ENCODE measurements at places on chromosomes 5 and 9.

DNA sequence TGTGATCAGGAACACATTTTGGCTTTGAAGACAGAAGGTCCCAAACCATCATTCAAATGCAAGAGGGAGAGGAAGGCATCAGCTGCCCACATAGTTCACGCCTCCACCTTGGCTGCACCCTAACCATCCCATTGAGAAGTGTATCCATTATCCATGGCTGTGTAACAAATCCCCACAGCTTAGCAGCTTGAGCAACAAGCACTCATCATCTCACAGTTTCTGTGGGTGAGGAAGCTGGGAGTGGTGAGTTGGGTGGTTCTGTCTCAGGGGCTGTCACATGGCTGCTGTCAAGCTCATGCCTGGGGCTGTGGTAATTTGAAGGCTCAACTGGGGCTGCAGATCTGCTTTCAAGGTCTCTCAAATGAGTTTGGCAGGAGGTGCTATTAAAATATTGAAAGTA lies 23.0 kb upstream of the CEP72 start:
- DNase-seq: no peak

DNA sequence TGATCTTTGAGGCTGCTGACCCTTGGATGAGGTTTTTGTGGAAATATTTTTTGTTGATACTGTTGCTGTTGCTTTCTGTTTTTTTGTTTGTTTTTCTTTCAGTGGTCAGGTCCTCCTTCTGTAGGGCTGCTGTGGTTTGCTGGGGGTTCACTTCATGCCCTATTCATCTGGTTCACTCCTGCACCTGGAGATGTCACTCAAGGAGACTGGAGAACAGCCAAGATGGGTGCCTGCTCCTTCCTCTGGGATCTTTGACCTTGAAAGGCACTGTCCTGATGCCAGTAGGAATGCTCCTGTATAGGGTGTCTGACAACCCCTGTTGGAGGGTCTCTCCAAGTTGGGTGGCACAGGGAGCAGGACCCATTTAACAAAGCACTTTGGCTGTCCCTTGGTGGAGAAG lies 67.0 kb upstream of the ACTBL2 start:
- DNase-seq: no peak

DNA sequence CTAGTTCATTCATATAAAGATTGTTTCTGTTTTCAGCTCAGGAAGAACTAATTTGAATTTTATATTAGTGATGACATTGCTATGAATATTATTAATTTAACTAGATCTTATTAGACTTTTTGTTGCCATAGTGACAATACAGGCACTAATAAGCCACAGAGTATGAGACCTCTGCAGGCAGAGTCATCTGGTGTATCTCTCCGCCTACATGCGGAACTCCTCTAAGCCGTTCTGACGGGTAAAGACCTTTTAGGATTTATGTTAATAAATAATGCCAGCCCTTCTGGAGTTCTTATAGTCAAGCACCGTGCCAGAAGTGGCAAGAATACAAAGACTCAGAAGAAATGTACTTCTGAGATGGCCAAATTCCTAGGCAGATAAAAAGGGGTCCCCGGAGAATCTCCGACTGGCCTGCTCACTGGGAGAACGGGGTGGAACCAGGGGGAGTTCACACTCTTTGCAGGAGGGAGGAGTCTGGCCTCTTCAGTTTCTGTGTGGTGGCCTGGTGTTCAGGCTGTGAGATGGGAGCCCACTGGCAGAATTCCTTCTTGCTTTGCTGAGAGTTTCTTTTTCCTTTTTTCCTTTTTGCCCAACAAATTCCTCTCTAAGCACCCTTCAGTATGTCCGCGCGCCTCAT lies 85.1 kb upstream of the IL12B start:
- no peak for DNase-seq

- DNase-seq: no peak
Observed at GRCh38 chr9:26695298-26695622, 197.3 kb downstream of the CAAP1 start.

GRCh38 chr9:133742849-133743444 lies 4.8 kb upstream of the SARDH start:
- DNase-seq: peak; percentile 81

GRCh38 chr9:121122246-121123032 lies 47.7 kb downstream of the CNTRL start:
- DNase-seq: no peak

- DNase-seq: no peak
Observed at GRCh38 chr5:164060786-164061355, 555.5 kb downstream of the MAT2B start.

DNA sequence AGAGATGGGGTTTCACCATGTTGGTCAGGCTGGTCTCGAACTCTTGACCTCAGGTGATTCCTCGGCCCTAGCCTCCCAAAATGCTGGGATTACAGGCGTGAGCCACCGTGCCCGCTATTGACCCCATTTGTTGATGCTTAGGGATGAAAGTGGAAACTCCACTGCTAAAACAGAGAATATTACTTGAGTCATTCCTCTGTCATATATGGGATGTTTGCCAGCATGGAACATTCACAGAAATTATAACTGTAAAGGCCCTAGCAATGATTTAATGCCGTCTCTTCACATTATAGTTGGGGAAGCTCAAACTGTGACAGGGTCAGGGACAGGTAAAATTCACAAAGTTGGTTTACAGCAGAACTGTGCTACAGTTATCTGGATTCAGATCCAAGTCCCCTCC lies 94.5 kb downstream of the TMC1 start:
- no peak for DNase-seq

GRCh38 chr9:134461426-134461982 lies 135.2 kb downstream of the RXRA start:
- no peak for DNase-seq

- DNase-seq: peak; percentile 23
Observed at GRCh38 chr9:70340572-70340971, 73.9 kb downstream of the KLF9 start.

DNA sequence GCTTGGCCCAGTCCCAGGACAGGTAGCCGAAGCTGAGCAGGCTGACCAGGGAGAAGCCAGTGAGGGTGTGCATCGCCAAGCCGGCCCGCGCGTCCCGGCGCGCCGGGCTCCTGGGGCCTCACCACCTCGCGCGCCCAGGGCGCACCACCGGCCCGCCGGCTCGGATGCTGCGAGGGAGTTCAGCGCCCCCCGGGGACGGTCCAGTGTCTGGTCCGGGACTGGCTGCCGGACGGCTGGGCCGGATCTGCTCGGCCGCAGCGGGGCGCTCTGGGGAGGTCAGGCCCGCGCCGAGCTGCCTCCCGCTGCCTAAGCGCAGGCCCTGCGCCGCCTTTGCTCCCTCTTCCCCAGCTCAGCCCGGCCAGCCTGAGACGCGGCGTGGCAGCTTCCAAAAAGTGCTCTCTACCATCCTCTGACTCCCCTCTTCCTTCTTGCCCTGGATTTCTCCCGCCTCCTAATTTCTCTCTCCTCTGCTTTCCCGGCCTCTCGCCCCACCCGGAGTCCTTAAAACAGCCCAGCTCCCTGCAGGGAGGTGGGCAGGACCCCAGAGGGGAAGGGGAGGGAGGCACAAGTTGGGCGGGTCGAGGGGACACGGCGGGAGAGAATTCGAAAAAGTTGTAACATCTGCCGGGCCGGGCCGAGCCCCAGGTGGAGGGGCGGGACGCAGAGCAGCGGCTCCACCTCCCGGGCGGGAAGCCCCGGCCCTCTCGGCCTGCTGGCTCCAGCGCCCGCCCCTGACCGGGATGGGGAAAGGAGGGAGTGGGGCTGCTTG lies at the start of gene ARSI:
Gene ARSI, minus strand, starts transcription at position 605 of the 769 bp plus-strand sequence. Its CDS starts 532 bp downstream, at position 73.
- no peak for DNase-seq

DNA sequence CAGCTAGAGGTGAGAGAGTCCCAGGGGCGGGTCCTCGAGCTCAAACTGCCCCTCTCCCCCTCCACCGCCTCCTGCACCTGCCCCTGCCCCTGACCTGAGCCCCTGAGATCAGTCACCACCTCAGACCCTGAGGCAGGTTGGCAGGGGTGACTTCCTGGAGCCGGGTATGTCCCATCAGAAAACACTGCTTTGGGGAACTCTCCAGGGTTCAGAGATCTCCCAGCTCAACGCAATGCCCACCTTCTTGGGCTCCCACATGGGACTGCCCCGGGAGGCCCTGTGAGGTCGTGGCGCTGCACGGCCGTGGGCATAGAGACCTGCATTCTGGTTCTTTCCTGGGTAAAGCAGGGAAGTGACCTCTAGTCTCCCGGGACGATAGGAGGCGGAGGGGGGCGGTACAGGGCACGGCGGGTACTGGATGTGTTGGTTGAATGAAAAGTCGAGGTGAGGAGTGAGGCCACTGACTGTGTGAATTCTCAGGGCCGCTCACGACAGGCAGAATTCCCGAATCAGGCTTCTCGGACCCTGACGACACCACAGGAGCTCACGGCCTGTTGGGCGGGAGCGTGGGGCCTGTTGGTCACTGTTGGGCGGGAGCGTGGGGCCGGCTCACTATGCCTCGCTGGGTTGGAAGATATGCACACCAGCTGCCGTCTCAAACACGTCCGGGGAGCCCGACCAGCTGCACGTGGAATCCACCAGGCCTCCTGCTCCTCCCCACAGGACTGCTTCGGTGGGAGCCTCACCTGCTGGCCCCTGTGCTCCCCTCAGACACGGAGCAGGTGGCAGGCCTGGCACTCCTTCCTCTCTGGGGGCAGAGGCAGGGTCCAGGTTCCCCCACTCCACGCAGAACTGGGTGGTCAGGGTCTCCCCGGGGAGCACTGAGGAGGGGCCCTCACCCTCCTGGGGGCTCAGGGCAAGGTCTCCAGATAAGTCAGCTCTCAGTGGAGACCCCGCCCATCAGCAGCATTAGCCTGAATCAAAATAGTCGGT lies 178.0 kb upstream of the PPP1R26 start:
- no peak for DNase-seq

DNA sequence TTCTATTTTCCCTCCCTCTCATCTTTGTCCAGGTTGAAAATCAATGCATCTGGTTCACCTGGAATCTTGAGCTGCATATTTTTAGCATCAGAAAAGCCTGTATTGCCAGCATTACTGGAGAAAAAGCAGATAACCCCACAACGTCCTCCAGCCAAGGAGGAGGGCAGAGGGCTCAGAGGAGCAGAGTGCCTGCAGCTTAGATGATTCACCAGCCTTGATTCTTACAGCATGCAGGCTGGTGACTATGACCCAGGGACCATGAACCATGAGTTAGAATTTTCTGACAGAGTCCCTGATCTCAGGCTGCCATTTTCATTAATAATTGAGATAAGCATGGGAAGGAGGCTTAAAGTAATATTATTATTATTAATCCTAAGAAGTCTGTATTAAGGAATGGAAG lies 278.2 kb downstream of the BRINP1 start:
- DNase-seq: no peak

DNA sequence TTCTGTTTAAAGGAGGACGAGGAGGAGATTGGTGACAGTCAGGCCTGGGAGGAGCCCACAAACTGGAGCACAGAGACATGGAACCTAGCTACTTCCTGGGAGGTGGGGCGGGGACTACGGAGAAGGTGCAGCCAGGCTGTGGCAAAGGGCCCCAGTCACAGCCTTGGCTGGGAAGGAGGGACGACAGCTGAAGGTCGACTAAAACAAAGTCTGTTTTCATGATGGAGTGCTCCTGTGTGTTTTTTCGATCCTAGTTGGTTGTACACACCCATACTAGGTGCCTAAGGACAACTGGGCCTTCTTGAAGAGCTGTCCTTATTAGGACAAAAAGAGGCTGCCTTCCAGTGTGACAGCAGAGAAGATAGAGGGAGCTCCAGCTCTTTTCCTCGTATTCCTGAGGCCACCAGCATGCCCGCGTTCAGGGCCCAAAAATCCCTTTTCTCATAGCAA lies 2.9 kb downstream of the CCDC107 start:
- no peak for DNase-seq

DNA sequence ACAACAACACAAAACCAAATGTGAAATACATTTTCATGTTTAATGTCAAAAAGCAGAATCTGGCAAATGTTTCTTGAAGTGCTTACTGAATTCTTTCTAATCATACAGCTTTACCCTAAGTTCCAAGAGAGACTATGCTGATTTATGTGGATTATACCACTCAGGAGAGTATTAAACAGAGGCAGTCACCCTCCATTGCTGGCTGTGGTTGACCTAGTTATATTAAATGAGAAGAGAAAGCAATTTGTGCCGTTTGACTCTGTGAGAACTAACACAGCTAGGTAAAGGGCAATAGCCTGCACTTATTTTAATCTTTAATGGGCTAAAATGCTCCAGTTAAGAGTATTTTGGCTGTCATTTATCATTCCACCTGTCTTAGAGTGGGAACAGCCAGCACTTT lies 62.6 kb downstream of the ELL2 start:
- DNase-seq: no peak

GRCh38 chr5:91074615-91075014 lies 308.5 kb downstream of the ARRDC3 start:
- DNase-seq: no peak

- peak; percentile 88 for DNase-seq
Observed at GRCh38 chr5:14270209-14270702, 127.1 kb downstream of the TRIO start.

- no peak for DNase-seq
Observed at GRCh38 chr5:90555666-90556065, 2.9 kb upstream of the ADGRV1 start.

GRCh38 chr5:147073098-147073497 lies 161.7 kb upstream of the STK32A start:
- DNase-seq: no peak

DNA sequence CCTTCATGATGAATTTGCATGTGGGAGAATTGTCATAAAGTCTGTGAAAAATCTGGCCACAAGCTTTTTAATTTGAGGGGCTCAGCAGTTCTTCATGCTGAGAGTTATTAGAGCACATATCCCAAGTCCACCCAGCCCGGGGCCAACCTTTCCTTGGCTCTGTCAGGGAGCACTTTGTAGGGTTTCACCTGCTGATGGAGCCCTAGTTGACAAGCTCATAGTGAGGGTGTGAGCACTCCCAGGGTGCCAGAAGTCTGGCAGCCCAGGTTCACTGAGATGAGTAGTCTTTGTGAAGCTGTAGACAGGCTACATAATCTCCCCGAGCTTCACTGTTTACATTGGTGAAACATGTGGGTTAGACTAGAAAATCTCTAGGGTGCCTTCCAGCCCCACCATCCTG lies 97.2 kb upstream of the NREP start:
- DNase-seq: no peak

- DNase-seq: peak; percentile 92
Observed at GRCh38 chr9:35115680-35116538, at the start of gene ATOSB. TSS of gene ATOSB (minus strand) at chr9:35115862. CDS start at chr9:35108274, 7,588 bp downstream.

- DNase-seq: no peak
Observed at GRCh38 chr9:127934248-127934647, 3.4 kb downstream of the DPM2 start.

DNA sequence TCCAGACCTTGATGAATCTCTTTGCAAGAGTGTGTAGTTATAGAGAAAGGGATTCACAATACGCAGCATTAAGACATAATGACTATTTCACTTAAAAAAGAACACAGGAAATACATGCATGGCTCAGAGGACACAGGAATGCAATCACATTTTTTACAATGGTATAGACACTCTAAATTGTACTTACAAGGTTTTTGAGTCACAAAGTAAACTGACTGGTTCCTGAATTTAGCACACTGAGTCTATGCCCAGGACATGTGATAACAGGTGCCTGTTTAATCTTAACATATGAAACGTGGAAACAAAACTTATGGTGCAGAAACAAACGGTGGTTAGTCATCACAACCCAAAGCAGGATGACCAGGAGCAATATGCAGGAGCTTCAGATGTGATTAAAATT lies 6.7 kb downstream of the EPB41L4A start:
- DNase-seq: no peak

Measured in SW480 (cell line).